ENCODE measurements at places on chromosomes 5 and 9. TPM values are rescaled to one million over a fixed set of nuclear protein-coding genes. Genes with fewer than 3 reads are reported as not detected.
A peak's percentile ranks its signal among the peaks of the same experiment; 100 is the strongest.

DNA sequence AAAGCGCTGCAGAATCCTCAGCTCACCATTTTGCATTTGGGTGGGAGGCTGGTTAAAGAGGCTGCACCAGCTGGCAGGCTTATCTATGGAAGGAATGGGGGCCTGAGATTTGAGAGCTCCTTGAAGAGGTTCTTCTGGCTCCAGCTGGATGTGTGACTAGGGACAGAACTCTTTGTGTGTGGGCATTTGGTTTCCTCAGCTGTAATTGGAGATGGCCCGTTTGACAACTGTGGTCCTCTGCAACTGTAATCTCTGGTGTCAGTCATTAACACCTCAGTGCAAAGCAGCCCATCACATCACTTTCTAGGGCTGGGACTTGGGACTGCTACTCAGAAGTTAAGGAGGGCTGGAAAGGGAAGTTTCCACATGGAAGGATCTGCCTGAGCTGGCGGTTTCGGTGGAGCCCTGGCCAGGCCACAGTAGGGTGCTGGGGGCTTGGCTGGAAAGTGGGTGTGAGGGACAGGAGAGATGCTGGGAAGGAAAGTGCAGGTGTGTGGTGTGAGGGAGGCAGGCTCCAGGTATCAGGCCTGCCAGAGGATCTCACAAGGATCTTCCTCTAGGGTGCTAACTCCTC is 193.8 kb downstream of the GADD45G start:
- DNase-seq, result no peak

DNA sequence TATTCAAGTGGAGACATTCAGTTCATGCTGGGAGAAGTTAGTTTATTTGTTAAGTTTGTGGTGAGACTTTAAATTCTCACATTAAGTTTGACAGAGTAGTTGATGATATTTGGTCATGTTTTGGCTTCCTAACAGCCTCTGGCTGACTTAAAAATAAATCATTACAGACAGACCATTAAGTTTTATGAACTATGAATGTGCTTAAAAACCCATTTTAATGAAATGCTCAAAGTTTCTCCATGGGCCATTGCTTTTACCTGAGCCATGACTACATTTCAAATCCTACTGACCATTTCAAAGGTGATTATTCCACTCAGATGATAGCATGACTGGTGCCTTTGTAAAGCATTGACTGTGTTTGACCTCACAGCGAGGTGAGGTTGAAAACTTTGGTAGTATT is 192.7 kb downstream of the LRRC70 start:
- DNase-seq, result no peak

DNA sequence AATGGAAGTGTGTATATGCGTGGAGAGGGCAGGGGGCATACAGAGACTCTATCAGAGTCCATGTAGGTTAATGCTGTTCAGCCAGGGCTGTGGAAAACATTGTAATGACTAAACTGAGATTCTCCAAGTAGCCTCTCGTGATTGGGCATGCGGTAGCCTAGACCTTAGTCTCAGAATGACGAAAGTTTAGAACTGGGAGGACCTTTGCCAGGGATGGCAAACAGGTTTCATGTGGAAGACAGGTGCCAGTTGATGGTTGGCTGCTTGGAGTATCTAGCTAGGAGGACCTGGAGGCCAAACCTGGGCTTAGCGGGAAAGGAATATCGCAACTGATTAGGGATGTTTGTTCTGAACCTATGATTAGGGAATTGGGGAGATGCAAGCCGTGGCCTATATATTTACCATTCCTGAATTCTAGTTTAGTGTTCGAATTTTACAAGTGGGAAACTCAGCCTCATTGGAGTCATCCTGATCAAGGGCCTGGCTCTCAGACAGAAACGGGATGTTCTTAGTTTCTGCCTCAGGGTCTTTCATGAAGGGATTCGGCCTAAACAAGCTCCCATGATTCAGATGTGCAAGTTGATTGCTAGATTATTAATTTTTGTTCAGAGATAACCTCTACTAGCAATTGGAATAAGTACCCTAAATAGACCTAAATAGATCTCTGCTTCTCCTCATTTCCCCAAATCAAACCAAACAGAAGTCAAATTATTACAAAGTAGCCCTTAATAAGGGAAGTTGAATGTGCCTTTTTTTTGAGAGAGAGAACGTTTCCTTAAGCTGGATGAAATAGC is 26.8 kb upstream of the TJP2 start:
- DNase-seq, result peak; percentile 0

DNA sequence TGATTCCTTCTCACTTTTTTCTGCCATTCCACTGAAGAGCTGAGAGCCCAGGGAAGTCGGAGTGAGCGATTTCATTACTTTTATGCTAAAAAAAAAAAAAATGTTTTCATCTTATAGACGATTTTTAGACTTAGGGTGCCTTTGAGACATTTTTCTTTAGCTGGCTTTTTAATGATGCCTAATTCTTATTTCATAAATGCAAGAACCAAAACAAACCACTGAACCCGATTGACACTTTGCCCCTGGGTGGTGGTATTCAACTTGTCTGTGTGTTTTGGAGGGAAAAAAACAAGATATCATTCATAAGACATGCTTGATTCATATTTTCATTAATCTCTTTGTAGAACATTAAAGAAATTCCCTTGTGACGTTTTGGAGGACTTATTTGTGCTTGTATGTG is 2.4 kb downstream of the TLE4 start:
- DNase-seq, result no peak

GRCh38 chr5:32231241-32231640 is 57.1 kb upstream of the GOLPH3 start:
- DNase-seq, result no peak

DNA sequence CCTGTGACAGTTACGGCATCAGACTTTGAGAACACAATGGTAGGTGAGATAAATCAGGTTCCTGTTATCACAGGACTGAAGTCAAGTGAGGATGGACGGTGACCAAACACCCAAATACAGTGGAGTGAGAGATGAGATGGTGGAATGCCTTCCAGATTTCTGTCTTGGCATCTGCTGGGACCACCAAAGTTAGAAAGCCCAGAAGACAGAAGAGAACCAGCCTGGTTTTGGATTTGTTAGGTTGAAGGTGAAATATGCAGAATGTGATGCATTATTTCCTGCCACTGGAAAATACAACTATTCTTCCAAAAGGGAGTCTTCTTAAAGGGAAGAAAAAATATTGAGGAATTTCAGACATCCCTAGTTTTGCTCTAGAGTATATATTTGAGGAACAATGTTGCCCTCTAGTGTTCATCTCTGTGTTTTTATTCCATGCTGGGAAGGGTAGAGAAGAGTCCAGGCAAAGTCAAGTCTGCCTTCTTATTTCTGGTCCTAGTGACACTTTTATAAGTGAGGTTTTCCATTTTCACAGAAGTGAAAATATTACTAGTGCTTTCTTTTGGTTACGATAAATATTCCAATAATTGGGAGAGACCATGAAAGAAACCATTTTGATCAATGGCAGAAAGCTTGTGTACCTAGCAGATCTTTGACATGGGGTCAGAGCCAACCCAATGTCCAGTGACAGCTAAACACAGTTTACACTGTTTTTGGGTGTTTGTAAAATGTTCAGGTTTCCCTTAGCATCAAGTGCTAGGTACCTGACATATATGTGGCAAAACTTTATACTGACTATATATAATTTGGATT is 142.3 kb upstream of the ANKH start:
- peak; percentile 17 for DNase-seq

DNA sequence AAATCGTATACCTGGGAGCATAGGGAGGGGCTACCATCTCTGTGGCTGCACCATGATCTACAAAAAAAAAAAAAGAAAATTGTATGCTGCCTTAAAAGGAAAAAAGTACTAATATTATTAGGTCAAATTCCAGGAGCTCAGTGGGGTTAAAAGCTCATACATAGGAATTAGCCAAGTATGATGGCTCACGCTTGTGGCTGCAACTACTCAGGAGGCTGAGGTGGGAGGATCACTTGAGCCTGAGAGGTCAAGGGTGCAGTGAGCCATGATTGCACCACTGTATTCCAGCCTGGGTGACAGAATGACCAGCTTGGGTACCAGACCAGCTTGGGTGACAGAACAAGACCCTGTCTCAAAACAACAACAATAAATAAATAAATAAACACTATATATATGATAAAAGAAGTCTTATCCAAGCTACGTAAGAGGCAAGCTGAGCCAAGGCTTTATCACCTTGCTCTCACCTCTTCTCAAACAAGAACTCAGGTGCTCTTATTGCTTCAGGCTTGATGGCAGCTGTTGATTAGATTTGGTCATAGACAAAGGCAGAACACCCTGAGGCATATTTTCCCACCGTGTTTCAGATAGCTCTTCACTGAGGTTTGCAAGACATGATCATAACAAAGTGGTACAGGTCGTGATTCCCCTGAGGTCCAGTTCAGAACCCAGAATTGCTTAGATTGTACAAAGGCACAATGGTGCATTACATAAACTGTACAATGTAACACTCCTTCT is 3.3 kb upstream of the FBXW11 start:
- no peak for DNase-seq

GRCh38 chr5:132489871-132490483 is 596 bp downstream of the IRF1 start:
- DNase-seq, result no peak

DNA sequence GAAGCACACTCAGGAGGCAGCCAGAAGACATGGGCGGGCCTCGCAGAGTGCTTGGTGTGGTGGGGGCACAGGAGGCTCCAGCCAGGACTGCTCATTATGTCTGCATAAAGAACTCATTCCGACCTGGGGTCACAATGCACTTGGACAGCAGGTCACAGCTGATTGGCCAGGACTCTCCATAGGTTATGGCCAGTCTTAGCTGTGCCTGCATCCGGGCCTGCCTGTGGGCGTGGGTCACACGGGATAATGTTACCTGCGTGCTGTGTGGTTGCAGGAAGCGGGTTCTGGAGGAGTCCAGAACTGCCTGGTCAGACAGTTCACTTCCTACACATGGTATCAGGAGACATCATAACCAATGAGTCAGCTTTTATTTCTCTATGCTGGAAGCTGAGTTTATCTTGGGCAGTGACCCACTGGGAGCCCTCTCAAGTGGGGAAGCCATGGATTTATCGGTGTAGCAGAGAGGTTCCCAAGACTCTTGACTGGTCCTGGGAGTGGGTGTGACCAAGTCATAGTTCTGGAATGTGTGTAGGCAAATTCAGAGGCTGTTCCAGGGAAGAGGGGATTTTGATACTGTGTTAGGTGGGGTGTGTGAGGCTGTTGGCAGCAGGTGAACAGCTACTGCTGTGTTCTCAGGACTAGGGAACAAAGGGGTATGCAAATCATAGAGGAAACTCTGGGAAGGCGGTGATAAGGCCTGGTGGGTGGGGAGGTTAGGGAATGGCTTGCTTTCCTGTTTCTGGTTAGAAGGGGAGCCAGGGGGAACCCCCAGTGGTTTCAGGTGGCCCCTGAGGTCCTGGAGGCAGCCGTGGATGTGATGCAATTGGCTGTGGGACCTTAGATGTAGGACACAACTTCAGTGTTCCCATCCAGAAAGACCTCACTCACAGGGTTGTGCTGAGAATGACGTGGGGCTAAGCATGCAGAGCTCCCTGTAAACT is 51.3 kb downstream of the ARHGEF37 start:
- no peak for DNase-seq

DNA sequence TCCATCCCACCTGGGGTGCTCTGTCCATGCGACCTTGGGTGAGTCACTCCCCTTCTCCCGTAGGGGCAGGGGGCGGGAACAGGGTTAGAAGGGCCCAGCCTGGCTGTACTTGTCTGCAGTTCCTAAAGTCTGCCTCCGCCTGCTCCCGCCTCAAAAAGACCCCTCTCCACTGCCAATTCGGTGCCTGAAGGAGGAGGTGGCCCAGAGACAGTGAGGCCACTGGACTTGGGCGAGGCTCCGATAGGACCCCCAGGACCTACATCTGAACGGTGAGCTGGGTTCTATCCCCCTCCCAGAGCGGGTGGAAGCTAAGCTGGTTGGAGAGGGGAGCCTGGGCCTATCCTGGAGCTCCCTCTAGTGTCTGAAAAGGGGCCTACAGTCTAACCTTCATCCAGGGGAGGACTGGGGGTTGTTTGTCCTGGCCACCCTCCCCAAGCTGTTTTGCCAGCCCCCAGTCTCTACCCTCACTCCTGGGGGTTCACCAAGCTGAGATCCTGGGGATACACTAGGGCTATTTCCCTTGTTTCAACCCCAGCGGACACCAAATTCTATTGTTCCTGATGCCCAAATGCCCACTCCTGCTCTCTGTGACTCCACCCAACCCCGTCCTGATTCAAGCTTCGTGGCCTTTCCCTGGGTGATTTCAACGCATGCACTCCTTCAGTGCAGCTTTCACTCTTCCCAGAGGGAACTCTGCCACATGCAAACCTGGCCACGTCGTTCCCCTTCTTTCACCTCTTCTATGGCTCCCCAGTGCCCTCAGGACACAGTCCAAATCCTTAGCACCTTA is 6.1 kb upstream of the CRB2 start:
- peak; percentile 78 for DNase-seq

GRCh38 chr9:4066682-4067081 is 233.2 kb downstream of the GLIS3 start:
- no peak for DNase-seq

DNA sequence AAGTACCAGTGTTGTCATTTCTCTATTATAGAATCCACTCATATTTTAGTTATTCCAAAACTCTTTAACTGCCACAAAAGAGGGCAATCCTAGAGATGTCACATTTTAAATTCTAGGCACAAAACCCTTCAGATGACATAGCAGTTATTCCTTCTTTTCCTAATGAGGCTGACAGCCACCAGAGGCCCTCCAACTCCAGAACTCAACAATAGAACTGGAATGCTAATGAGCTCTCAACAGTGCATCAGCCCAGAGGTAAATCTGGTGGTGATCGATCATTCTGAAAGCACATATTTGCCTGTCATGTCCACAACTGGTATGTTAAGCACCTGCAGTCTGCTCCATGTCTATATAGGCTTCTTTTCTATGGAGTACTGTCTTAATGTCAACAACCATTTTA is 40.2 kb upstream of the RAB3C start:
- no peak for DNase-seq

GARIN3 gene
- not detected for total RNA-seq

ZNF484 gene
- 12.4 TPM for total RNA-seq

KIF3A gene
- total RNA-seq, result 11.5 TPM

CDX1 gene
- 0.59 TPM for total RNA-seq

PAXX gene
- total RNA-seq, result 8.3 TPM

PHF24 gene
- 0.13 TPM for total RNA-seq

ABLIM3 gene
- 3.6 TPM for total RNA-seq

KIAA0825 gene
- total RNA-seq, result 2.0 TPM

GDNF gene
- total RNA-seq, result not detected

GLDC gene
- 29.1 TPM for total RNA-seq

EMB gene
- total RNA-seq, result 27.5 TPM

All from endothelial cell (in vitro differentiated cells).